Fibroblast of skin of abdomen (primary cell): ENCODE measurements at places on chromosomes 3 and 15.

GRCh38 chr3:2061360-2061759 is 37.3 kb upstream of the CNTN4 start:
- DNase-seq = no peak

DNA sequence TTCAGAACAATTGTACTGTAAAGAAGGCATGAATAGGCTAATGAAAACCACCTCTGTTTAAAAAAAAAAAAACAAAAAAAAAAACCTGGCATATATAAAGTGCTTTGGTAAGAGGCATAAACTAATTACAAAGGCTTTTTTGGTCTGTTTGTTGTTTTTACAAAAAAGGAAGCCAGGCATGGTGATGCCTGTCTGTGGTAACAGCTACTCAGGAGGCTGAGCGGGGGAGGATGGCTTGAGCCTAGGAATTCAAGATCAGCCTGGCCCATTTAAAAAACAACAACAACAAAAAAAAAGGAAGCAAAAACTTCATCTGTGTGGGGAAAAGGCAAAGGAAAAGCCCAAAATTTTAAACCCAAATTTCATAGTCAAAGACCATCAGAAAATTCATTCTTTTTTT is 47.0 kb downstream of the OSBPL10 start:
- DNase-seq = no peak

GRCh38 chr3:37521429-37521828 is 340.3 kb upstream of the CTDSPL start:
- DNase-seq = peak; percentile 67

DNA sequence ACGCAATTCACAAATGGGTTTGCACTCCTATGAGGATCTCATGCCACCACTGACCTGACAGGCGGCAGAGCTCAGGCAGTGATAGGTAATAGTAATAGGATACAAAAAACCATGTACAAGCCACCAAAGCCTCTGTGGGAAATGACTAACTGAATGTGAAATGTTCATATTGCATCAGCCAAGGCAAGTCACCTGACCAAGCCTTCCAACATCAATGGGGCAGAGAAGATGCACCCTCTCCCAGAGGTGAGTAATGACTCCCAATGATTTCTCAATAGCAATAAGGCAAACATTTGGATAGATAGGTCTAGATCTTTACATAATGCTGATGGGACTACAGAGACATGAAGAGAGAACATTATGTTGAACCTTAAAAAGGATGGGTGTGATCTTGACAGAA is 14.9 kb downstream of the CNTN3 start:
- DNase-seq = peak; percentile 48

GRCh38 chr3:122918576-122919290 is 108.8 kb downstream of the SEMA5B start:
- peak; percentile 19 for DNase-seq

- DNase-seq = no peak
Observed at GRCh38 chr15:66738116-66738515, 36.1 kb downstream of the SMAD6 start.

DNA sequence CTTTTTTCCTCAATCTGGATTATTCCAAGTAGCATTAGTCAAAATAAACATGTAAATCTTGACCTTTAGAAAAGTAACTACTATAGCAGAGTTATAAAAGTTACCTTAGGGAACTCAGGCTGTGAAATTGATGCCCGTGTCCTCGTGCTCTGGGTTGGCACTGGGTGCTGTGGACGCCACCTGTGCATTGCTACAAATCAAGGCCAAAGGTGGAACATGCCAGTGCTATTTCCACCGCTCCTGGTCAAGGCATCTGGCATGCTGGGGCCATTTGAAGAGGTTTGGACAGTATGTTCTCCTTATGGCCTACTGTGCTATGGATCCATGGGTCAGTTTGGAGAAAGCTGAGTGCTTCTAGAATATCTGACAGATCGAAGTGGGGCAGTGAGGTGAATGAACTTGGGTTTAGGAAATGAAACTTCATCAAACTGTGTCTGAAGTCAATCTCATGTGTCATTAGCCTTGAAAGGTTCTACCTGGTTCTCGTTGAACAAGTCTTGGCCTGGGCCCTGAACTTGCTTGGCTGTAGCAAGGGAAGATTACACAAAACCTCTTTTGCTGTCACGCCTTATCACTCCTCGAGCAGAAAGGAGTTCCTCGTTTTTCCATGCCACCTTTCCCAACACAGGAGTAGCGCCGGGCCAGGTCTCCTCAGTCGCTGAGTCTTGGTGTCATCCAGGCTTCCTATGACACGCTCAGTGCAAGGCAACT is 397.6 kb upstream of the RGMA start:
- no peak for DNase-seq

GRCh38 chr15:73212424-73212823 is 156.3 kb downstream of the HCN4 start:
- DNase-seq = no peak

GRCh38 chr3:65975032-65975431 is 63.7 kb downstream of the MAGI1 start:
- DNase-seq = peak; percentile 75

DNA sequence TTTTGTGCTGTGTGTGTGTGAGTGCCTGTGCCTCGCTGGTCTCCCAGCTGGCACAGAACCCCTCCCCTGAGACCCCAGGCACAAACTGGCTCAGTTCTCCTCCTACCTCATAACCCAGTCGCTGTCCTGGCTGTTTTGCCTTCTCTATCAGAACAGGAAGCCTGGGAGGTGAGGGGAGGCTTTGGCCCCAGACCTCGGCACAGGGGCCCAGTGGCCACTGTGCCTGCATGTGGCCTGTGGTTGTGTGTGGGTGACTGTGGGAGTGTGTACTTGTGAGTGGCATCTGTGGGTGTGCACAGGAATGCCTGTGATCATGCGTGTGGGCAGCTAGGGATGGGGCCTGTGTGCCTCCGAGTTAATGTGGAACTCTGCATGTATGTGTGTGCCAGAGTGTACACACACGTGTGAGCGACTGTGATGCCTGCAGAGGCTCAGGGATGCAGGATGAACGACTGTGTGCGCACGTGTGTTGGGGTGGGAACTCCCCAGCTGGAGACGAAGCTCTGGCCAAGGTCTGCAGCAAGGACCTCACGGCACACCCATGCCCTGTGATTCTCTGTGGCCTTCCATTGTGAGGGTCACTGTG is 32.3 kb downstream of the PSTPIP1 start:
- no peak for DNase-seq

- no peak for DNase-seq
Observed at GRCh38 chr15:70357453-70357852, 259.7 kb upstream of the TLE3 start.

GRCh38 chr15:69979783-69980182 is 117.9 kb downstream of the TLE3 start:
- no peak for DNase-seq

DNA sequence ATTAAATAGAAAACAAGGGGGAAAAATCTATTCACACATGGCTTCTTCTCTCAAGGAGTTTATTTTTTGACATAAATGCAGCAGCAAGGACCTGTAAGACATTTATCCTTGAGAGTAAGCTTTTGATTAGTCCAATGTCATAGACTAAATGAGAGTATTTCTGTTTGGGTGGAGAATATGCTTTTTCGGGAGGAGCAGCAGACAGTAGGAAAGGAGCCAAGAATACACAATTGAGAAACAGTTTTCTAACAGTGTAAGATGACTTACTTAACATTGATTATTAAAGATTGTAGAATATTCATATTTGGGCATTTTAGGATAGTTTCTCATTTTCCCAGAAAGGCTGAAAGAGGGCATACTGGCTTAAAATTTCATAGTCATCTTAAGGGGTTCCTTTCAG is 65.9 kb upstream of the PAQR5 start:
- no peak for DNase-seq

GRCh38 chr3:4696266-4696665 is 203.1 kb downstream of the ITPR1 start:
- DNase-seq = no peak

- no peak for DNase-seq
Observed at GRCh38 chr15:76588811-76589747, 252.5 kb downstream of the ISL2 start.

- peak; percentile 43 for DNase-seq
Observed at GRCh38 chr3:182739619-182740018, 53.7 kb upstream of the ATP11B start.

DNA sequence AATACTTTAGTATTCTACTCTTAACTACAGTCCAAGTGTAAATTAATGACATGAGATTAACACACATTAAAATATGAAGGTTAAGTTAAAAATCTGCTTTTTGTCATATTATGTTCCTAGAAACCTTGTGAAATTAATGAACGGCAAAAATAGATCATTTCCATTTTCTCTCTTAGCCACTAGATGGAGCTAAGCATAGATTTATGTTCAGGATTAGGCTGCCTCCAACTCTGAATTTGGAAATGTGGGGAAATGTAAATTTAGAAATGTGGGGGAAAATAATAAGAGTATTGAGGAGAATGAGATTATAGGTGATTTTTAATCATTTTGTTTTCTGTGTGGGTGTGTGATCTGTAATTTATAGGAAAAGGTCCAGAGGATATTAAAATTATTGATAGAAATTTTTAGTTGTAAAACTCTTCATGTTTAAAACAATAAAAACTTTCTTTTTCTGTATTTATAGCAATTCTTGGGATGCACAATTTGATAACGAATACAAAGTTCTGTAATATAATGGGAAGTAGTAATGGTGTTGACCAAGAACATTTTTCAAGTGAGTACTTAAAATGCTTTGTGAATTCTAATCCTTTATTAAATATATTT is 59.2 kb downstream of the TMOD3 start:
- DNase-seq = peak; percentile 18

DNA sequence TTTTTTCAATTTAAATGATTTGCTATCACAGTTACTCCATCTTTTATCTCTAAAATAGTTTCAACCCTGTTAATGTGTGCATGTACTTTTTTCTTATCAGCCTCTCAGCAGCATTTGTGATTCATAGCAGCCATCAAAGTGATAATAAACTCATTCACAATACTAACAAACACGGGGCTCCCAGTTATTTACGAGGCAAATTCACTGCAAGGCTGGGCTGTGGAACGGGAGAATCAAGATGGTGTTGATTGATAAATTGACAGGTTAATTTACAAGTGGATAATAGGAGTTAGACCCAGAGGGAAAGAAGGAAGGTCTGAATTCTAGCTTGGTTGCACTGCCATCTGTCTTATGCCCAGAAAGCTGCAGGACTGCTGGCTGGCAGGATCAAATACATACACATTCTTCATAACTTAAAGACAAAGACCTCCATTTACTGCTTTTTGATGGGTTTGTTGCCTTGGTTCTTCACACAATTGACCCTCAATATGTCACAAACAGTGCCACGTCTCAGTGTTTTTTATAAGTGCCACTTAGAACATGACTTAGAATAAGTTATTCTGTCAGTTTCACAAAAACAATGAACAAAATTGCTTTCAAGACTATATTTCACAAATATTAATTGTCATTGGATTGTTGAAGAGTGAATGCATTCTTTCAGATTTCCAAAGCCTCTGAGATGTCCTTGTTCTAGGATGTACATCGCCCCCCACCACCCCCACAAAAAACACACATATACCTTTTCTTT is 562.8 kb downstream of the NR2F2 start:
- DNase-seq = no peak

DNA sequence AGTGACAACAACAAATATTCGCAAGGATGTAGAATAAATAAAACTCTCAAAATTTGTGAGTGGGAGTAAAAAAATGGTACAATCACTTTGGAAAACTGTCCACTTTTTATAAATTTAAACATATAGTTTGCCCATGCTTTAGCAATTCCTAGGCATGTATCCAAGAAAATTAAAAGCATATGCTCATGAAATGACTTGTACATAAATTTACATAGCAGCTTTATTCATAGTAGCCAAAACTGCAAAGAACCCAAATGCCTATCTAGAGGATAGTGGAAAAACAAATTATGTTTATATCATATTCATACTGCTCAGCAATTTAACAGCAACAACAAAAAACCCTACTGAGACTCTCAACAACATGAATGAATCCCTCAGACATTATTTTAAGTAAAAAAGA is 363.6 kb upstream of the CCDC54 start:
- DNase-seq = peak; percentile 52

- DNase-seq = no peak
Observed at GRCh38 chr3:141229132-141229531, 2.5 kb upstream of the PXYLP1 start.

GRCh38 chr3:69746119-69746518 is 6.9 kb downstream of the MITF start:
- no peak for DNase-seq

DNA sequence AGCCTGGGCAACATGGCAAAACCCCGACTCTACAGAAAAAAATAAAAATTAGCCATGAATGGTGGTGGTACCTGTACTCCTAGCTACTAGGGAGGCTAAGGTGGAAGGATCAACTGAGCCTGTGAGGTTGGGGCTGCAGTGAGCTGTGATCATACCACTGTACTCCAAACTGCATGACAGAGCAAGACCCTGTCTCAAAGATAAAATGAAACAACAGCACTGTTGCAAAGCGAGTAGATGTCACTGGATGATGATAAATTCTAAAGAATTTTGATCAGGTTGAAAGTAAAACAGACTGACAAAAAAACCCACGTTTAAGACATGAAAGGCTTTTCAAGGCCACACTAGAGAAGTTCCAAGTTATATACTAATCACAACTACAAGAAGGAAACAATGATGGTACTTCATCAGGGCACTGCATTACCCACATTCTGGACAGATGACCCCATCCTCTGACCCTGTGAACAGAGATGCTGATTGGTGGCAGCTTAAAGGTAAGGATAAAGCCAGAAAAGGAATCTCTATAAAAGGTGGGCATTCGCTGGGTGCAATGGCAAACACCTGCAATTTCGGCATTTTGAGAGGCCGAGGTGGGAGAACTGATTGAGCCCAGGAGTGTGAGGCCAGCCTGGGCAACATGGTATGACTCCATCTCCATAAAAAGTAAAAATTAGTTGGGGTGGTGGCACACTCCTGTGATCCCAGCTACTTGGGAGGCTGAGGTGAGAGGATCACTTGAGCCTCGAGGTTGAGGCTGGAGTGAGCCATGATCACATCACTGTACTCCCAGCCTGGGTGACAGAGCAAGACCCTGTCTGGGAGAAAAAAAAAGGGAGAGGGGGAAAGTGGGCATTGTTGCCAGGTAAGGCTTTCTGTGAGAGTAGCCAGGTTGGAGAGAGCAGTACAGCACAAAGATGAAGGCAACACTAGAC is 59.2 kb downstream of the TBL1XR1 start:
- DNase-seq = no peak

DNA sequence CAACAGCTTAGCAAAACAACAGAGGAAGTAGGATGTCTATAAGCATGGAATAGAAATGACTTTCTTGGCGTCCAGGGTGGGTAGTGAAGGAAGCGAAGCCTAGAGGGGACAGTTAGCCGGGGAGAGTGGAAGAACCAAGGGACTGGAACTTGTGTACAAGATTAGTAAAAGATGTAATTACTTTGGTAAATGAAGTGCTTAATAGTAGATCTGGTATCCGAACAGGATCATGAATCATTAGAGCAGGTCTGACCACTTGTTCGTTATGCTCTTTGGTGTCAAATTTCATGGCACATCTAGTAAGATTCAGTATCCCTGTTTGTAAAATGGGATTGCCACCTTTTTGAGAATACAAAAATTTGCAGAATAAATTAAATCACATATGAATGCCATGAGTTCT is 112.5 kb upstream of the MLF1 start:
- no peak for DNase-seq

- no peak for DNase-seq
Observed at GRCh38 chr3:12986986-12987385, 86.2 kb downstream of the IQSEC1 start.
